ENCODE measurements at places on chromosomes 7 and 10. TPM values are rescaled to one million over a fixed set of nuclear protein-coding genes. Genes with fewer than 3 reads are reported as not detected.

Gene AKR1C1
- 467 TPM for total RNA-seq

Gene CYP2C9
- total RNA-seq, result not detected

Gene ANKRD1
- total RNA-seq, result 52.3 TPM

Gene INHBA
- total RNA-seq, result 0.23 TPM

Gene RBM33
- 21.5 TPM for total RNA-seq

Gene ENKUR
- 0.19 TPM for total RNA-seq

Gene RADIL
- total RNA-seq, result 1.6 TPM

Gene RTKN2
- total RNA-seq, result 0.83 TPM

Gene GDF10
- 0.08 TPM for total RNA-seq

Gene OPN1SW
- total RNA-seq, result not detected

Gene FFAR4
- 0.06 TPM for total RNA-seq

Gene LDB3
- 0.16 TPM for total RNA-seq

Gene MAGI2
- 0.49 TPM for total RNA-seq

Gene CCL24
- total RNA-seq, result not detected

Gene CDHR3
- total RNA-seq, result 4.1 TPM

Gene CLCN1
- 0.03 TPM for total RNA-seq

Gene PAX4
- total RNA-seq, result not detected

Gene LIPJ
- total RNA-seq, result not detected

Gene HOXA3
- 4.7 TPM for total RNA-seq

Gene RHOBTB1
- 17.2 TPM for total RNA-seq

Gene ARHGEF5
- 3.0 TPM for total RNA-seq

All from A549 treated with AZD2906 at 1 μM for 4 hours (cell line).